ENCODE measurements at places on chromosomes 7 and 10. TPM values are rescaled to one million over a fixed set of nuclear protein-coding genes. Genes with fewer than 3 reads are reported as not detected.

PLEKHS1 gene
- total RNA-seq: not detected

DNA sequence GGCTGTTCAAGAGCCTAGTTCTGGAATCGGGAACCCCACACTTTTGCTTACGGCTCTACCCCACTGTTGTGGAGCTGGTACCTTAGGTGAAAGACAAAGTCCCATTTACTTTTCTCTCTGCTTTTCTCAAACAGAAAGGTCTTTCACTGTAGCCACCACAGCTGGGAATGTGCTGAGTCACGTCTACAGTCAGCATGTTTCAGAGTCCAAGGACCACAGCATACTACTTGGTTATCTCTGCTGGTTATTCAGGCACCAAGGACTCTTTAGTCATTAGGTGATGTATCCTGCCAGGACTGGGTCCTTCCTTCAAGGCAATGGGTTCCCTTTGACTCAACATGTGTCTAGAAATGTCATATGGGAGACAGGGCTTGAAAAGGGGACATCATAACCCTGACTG is 266.8 kb upstream of the STEAP1 start:
- no peak for DNase-seq

- peak; percentile 59 for DNase-seq
Measured at GRCh38 chr10:71831646-71832552, 19.2 kb downstream of the PSAP start.

DNA sequence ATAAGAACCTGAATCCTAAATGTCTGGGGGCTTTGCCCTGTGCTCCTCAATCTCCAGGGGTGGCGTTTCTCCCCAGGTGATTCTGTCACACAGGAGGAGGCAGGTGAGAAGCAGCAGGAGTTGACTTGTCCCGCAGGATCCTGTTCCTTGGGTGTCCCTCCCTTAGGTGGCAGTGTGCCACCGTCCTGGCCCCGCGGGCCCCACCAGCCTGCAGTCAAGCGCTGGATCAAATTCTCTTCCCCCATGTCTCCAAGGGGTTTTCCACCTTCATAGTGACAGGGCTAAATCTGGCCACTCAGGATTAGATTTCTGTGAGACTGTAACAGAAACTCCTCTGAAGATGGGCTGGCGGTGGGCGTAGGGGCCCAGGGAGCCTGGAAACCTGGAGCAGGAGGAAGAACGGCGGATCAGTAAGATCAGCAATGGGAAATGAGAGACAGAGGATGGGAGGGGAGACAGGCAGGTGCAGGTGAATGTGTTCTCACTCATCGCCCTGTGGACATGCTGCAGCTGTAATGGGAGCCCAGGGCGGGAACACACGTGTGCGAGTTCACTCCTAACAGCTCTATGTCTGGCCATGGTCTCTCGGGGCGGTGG is 329.2 kb upstream of the COBL start:
- DNase-seq: no peak

DLD gene
- total RNA-seq: 168 TPM

- no peak for DNase-seq
Measured at GRCh38 chr7:108322925-108323832, 133.1 kb downstream of the NRCAM start.

CUBN gene
- total RNA-seq: 1.7 TPM

DNA sequence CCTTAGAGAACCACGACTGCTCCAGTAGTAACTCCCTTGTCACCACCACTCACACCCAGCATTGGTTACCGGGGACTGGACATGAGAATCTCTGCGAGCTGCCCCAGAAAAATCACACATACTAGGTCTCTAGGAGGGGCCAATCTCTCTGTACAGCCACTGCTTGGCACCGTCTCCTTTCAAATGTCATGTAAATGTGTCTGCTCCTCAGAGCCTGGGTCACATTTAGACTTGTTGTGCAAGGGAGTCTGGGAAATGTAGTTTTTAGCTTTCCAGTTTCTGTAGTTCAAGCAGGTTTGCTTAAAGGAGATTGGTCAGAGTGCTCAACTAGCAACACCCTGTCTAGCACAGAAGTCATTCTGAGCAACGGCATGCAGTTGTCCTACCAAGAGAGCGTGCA is 60.0 kb downstream of the CHN2 start:
- no peak for DNase-seq

- DNase-seq: peak; percentile 82
Measured at GRCh38 chr10:30434273-30435072, 489 bp downstream of the MAP3K8 start.

Measured in Daoy (cell line).